ENCODE measurements at places on chromosomes 6 and 20.

DNA sequence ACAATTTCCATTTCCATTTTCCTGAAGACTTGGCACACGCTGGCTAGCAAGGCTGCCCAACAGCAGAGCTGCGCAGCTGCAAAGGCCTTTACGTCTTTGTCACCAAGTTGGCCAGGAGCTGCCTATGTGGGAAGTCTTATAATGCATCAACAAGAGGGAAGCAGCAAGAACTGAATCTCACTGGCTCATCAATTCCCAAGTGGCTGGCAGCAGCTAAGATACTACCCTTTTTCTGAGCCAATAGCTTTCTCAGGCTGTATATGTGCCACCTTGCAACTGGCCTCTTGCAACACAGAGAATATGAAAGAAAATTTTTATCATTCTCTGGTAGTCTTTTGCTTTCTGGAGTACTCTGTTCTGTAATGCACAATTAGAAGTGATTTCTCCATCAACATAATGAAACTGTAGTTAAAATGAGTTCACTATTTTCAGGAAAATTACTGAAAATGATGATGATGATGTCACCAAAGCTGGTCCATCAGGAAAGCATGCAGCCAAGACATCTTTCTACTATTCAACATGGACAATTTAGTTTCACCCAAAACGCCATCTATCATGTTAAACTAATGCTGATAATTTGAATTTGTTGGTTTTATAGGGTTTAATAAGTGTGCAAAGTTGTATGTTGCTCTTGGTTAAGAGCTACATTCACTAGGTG, 97.3 kb upstream of the FOXA2 start:
- no peak for DNase-seq

- DNase-seq: peak; percentile 12
Observed at GRCh38 chr20:23116311-23117089, 30.4 kb upstream of the CD93 start.

- no peak for DNase-seq
Observed at GRCh38 chr6:99129835-99130234, 182.1 kb upstream of the FBXL4 start.

DNA sequence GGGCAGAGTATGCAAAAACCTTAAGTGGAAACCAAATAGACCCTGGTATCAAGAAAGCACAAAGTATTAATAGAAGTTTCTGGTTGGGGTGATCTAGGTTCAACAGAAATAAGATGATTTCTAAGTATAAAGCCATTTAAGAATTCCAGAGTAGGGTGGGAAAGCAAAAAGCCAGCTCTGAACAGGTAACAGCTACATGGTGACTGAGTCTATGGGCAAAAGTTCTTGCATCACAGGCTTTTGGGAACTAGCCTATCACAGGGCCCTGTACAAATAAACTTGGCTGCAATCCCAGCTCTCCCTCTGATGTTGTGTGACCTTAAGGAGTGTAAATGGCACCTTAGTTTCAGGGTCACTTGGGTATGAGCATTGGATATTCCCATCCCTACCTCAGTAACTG, 5.5 kb downstream of the TCF19 start:
- DNase-seq: no peak

DNA sequence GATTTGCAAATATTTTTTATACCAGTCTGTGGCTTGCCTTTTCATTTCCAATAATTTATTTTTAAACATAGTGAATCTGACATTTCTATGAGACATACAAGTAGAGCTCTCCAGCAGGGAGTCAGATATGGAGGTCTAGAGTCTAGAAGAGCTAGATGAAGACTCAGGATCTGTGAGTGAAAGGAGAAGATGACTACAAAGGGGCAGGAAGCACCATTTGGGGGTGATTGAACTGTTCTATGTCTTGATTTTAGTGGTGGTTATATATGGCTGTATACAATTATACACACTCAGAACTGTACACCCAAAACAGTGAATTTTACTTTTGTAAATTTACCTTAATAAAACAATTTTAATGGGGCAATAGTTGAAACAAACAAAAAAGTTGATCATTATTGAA, 127.9 kb upstream of the BACH2 start:
- DNase-seq: no peak

DNA sequence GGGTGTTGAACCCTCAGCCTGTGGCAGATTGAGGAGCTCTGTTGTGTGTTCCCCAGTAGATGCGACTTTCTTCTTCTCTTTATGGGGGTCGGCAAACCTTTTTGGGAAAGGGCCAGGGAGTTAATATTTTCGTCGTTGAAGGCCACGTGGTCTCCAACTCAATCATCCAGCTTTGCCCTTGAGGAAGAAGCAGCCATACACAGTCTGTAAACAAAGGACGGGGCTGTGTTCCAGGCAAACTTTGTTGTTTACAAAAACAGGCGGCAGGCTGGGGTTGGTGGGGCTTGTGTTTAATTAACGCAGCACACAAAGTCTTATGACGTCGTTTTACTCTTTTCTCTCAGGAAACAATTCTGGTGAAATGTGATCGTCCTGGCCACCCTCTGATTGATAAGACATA, 20.2 kb downstream of the KIF25 start:
- DNase-seq: no peak

DNA sequence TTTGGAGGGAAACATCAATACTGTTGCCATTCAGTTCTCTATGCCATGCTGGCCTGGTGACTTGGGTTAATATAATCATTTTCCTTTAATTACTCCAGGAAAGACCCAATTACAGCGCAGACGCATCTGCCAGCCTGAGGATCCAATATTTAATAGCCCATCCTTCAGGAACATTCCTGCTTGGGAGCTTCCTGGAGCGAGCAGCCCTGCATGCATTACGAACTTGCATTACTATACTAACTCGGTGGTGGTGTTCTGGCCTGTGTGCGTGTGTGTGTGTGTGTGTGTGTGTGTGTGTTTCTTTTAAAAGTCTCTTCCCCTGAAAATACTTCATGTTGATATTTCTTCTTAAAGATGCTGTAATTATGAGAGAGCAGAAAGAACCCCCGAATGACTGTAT, 26.5 kb downstream of the PMEPA1 start:
- DNase-seq: no peak

GRCh38 chr6:44737341-44737740, 349.8 kb downstream of the CDC5L start:
- DNase-seq: no peak

DNA sequence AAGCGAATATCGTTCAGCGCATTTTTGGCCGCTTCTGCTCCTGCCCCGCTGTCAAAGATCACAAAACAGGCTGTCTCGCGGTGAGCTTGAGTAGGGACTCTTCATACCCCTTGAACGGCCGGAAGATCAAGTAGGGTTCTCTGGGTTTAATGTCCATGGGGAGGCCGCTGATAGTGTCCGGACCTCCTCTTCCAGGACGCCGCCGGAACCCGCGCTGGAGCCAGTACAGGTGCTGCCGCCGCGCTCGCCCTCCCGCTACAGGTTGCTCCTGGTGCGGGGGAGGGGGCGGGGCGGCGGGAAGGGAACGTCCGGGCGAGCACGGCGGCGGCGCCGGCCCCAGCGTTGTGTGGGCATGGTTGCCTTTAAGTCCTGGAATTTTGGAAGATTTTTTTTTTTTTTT, 67.4 kb downstream of the KHDC1L start:
- DNase-seq: no peak

DNA sequence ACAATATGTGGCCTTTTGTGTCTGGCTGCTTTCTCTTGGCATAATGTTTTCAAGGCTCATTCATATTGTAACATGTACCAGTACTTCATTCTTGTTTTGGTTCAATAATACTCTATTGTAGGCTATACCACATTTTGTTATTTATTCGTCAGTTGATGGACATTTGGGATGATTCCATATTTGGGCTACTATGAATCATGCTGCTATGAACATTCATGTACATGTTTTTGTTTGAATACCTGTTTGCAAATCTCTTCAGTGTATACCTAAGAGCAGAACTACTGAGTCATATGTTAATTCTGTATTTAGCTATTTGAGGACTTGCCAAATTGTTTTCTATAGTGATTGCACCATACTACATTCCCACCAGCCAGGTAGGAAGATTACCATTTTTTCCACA, 259.9 kb downstream of the GMPR start:
- DNase-seq: no peak

DNA sequence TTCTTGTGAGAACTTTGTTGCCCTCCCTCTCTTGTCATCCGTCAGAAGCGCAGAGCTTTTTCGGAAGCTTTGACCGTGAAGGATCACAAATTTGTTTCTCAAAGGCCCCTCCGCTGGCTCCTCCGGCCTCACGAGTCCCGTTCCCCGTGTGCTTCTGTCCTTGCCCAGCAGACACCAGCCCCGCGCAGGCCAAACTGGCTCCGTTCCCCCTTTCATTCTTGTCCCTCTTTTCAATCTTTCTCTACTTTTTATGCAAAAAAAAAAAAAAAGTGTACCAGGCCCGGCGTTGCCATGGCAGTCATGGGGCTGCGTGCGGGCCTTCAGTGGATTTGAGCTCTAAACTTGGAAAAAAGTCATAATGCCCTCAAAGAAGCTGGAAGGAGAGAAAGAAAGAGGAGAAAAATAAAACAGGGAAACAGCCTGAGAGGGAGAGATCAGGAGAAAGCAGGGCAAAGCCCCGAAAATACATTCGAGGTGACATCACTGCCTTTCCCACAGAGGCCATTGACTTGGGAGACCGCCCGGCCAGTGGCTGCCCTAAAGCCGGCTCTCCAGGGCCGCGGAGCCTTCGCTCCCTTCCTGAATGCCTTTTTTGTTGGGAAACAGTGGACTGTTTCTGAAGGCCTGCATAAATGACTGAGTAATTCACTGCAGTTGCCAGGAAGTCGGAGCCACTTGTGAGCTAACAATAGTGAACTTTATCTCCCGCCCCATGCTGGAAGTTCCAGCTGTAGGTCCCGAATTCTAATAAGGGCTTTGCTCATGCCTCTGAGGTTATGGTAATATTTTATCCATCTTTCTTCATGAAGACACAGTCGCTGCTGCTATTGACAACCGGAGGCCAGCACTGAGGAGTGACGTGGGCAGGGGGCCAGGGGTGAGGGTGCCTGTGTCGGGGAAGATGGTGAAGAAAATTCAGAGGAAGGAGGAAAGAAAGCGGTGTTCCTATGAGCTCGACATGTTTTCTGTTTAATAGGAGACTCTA, 670.9 kb downstream of the QKI start:
- no peak for DNase-seq

- no peak for DNase-seq
Observed at GRCh38 chr20:35662551-35662950, 2.1 kb downstream of the CPNE1 start.

DNA sequence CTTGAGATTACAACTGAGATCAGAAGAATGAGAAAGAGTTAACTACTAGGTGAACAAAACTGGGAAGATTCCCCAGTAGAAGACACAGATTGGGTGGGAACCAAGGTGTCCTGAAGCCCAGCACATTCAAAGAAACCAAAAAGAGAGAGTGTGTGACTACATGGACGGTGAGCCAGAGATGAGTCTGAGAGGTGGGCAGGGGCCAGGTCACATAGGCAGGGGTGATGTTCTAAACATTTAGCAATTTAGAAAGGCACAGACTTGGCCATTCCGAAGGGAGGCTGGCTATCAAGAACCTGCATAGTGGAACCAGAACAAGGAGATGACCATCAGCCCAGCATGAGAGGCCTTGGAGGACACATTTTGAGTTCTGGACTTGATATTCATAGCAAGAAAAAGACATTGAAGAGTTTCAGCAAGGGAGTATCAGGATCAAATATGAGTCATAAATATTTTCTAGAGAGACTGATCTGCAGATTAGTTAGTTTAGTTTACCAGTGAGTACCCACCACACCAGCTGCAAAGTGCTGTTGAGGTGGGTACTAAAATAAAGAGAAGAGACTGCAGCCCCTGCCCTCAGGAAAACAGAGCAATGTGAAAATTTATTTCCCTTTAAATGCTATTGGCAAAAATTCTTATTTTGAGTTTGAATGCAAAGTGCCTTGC, 340.5 kb upstream of the PRDM1 start:
- no peak for DNase-seq

- no peak for DNase-seq
Observed at GRCh38 chr6:2920671-2921112, 17.6 kb upstream of the SERPINB9 start.

All from NCI-H1092 treated with DMSO at 0.1 percent for 48 hours (cell line).